ENCODE measurements at places on chromosomes 1 and 21.

DNA sequence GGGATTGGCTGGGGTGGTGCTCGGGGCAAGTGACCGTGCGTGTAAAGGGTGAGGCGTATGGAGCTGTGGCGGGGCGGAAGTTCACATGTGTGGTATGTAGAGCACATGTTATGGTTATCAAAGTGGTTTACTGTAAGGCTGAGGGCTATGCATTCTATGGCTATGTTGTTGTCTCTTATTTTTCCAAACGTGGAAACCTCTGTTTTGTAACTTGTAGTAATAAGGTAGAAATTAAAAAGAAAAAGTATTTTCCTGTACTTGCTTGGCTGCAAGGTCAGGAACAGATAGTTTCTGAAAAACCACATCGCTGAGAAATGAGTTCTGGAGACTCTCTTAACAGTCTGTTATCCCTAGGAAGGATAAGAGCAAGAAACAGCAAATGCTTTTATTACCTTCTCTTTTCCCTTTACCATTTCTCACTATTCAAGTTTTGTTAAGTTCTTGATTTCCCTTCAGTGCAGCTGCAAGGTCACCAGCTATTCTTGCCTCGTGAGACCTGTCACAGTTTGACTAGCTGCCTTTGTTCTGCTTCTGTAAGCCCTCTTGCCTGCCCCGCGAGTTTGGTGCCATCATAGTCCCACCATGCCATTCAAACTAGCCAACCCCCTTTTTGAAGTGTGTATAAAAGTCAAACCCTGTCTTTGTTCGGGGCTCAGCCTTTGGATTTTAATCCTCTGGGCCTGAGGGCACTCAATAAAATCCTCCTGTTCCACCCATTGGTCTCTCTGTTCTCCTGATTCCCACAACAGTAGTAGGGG lies 9.5 kb downstream of the RNU1-2 start:
- DNase-seq, result peak; percentile 70

GRCh38 chr21:45332981-45333582 lies 45.4 kb upstream of the POFUT2 start:
- DNase-seq, result no peak

GRCh38 chr1:204348722-204349121 lies 11.0 kb downstream of the PLEKHA6 start:
- DNase-seq, result no peak

DNA sequence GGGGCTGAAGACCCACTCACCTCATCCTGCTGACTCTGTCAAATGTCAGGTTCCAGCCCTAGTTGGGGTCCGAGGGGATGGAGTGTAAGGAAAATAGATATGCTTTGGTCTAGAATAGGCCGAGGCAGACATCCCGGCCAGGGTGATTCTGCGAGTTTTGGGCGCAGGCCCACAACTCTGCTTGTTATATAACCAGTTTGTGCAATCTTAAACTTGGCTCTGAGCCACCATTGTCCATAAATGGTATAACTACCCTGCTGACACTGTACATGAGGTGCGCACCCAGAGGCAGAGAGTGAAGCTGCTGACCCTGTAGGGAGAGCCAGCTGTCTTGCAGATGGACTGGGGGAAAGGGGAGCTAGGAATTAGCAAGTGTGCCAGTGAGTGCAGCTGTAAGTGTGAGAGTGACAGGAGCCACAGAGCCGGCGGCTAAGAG lies 1388.8 kb downstream of the AMY1C start:
- no peak for DNase-seq

DNA sequence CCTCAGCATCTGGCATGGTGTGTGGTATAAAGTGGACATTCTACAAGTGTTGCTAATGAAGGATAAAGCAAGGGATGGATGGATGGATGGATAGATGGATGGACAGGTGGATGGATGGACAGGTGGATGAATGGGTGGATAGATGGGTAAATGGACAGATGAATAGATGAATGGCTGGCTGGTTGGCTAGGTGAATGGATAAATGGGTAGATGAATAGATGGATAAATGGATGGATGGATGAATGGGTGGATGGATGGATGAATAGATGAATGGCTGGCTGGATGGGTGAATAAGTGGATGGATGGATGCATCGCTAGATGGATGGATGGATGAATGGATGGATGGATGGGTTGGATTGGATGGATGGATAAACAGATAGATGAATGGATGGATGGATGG lies 66.2 kb downstream of the SUSD4 start:
- no peak for DNase-seq

- DNase-seq, result no peak
Observed at GRCh38 chr21:45290948-45291612, 3.4 kb upstream of the POFUT2 start.

- DNase-seq, result no peak
Observed at GRCh38 chr1:15923241-15923640, 52.7 kb downstream of the ZBTB17 start.

GRCh38 chr1:166272155-166272554 lies 105.4 kb upstream of the FAM78B start:
- DNase-seq, result no peak

GRCh38 chr1:75707191-75707590 lies 17.3 kb upstream of the ACADM start:
- no peak for DNase-seq

DNA sequence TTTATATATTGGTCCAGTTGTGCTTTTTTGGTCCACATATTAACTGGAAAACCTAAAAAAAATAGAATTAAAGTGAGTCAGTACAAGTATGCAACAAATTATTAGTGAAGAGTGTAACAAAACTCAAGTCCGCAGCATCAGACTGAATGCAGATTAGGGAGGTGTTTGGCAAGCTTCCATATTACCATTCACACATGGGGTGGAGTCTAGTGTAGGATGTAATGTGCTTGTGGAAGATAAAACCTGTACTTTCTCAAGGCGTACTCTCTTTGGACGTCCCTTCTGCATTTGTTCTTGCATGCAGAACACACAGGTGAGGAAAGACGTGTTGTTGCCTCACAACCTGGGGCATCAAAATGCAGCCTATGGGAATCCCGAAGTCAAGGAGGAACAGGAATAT lies 668.7 kb downstream of the MRPL39 start:
- no peak for DNase-seq

GRCh38 chr21:32782698-32783097 lies 11.1 kb upstream of the PAXBP1 start:
- DNase-seq, result no peak

DNA sequence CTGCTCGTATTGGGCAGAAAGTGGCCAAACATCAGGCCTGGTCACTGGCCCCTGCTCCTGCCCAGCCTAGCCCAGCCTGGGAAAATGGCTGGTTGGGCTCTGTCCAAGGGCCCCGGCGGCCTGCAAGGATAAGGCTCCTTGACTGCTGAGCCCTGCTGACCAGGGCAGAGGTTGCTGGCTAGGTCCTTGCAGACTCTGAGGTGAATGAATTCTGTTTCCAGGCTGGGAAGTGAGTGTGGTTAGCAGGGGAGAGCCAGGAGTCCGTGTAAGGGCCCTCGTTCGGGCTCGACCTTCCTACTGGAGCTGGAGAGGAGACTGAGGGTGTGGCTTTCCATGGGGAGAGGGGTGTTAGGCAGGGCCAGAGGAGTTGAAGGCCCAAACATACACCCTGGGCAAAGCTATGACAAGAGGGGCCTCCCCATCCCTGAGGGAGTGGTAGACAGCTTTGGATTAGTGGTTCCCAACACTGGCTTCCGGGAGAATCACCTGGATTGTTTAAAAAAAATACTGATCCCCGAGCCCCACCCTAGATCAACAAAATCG lies 20.6 kb downstream of the CSF1 start:
- DNase-seq, result no peak

- DNase-seq, result peak; percentile 37
Observed at GRCh38 chr1:938088-938683, 14.5 kb downstream of the SAMD11 start.

- DNase-seq, result no peak
Observed at GRCh38 chr1:228015276-228016180, 8.7 kb downstream of the WNT3A start.

GRCh38 chr1:63640633-63641567 lies 47.7 kb downstream of the PGM1 start:
- no peak for DNase-seq

DNA sequence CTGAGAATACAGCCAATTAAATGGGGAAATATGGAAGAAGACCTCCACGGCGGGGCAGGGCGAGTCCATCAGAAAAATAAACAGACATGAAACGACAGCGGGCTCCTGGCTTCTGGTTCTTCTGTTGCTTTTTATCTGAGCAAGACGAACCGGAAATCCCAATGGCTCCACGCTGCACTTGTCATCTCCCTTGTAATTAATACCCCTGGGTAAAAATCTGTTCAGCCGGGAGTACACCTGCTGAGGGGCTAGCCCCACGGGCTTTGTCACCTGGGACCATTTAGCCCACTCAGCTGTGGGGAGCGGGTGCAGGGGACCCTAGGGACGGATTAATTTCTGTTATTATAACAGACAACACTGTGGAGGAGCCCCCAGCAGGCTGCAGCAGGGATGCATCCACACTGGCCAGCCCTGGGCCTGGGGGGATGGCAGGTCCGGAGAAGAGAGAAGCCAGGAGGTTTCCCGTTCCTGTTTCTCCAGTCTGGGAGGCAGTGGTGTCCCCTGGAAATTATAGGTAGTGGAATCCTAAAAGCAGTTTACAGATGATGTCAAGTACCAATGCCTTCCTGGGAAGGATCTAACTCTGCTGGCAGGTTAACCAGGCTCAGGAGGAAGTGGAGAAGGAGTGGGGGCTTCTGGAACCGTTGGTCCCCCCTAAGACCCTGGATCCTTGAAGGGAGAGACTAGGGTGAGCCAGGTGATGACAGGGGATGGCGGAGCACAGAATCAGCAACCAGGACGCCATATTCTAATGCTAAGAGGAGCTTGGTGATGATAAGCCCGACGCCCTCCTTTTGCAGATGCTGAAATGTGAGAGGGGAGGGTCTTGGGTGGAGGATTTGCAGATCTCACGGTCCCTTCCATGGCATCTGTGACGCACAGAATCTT lies 566.1 kb downstream of the PTPRU start:
- DNase-seq, result no peak

DNA sequence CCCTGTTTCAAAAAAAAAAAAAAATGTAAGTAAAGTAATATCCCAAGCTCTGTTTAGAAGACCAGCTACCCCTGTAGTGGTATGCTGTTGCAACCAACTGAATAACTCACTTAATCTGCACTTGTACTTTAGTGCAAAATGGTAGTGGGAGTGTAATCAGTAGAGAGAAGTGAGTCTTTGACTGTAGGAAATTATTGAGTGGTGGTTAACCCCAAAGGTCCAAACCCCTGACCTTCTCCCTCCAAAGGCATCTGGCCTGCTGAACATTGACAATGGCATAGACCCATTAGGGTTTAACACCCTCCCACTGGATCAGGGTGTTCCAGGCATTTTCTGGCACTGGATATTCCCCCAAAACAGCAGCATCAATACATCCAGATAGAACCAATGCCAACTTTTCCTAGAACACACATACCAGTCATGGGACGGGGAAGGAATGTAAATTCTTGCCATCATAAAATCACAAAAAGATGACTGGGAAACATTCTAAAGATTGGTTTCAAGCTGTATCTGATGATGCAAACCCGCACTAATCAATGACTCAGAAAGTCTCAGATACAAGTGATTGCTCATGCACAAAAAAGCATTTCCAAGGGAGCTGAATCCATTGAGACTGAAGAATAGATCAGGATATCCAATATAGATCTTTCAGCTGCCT lies 110.3 kb downstream of the MRPL39 start:
- DNase-seq, result no peak

DNA sequence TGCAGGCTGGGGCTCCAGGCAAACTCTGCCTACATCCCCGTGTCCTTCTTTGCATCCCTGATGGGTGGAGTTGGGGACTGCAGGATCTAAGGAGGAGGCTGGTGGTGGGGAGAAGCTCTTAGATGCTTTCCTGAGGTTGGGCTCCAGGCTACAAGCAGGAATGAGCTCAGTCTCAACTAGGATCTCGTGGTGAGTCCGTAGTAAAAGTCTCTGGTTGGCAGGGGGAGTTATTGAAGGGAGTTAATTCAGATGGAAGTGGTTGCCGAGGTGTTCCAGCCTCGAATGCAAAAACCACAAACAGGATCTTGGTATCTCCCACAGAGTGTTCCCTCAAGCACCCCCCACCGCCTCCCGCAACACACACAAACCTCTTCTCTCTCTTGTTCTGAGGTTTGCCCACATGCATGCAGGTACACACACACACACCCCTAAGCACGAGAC lies 35.0 kb downstream of the TMCC2 start:
- no peak for DNase-seq

GRCh38 chr1:28122183-28122582 lies 33.8 kb upstream of the EYA3 start:
- no peak for DNase-seq

DNA sequence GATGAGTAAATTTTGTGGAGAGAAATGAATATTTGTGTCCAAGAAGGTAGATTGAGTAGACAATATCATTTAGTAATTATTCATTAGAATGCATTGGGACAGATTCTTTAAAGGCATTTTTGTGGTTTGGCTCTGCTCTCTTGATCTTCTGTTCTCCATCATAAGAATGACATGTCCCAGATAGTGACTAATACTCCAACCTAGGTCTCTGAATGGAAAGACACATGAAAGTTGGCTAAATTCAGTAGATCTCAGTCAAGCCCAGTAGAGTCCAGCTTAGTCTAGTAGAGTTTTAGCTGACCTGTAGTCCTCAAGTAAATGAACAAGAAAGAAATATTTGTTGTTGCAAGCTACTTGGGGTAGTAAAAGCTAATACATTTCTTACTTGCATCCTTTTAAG lies 61.8 kb upstream of the DNAH14 start:
- DNase-seq, result no peak

- no peak for DNase-seq
Observed at GRCh38 chr1:241706257-241706656, 54.2 kb downstream of the WDR64 start.

- no peak for DNase-seq
Observed at GRCh38 chr1:239263801-239264200, 122.6 kb upstream of the CHRM3 start.

DNA sequence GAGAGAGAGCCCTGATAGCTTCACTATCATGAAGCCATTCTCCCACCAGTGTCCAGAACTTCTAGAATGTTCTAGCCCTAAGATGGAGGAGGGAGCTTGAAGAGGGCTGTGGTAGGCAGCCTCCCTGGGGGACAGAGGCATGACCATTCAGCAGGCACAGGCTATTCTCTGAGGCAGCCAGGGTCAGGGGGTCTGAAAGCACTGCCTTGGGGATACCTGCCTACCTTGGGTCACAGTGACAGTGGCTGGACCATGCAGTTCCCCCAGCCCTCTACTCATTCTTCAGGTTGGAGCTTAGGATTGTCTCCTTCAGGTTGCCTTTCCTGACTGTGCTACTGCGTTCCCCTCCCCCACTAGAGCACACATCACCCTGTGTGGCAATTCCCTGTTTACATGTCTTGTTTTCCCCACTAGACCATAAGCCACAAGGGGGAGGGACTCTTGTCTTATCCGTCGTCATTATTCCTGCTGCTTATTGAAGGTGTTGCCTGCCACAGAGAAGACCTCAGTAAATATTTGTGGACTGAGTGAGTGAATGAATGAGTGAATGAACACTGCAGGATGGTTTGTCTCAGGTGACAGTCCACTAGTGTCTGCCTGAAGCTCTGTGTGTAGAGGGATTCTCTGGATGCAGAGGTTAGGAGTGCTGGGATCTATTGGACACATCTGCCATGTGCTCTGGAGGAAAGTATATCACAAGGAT lies 5.2 kb downstream of the ZDHHC18 start:
- DNase-seq, result no peak

All from stimulated activated CD4-positive, alpha-beta T cell treated with anti-CD3 and anti-CD28 coated beads, Interleukin-15, amount 100 ng/mL, for 24 hours (primary cell).